ENCODE measurements at places on chromosomes 5 and 9. TPM values are rescaled to one million over a fixed set of nuclear protein-coding genes. Genes with fewer than 3 reads are reported as not detected.

The SPATA31C1 gene
- total RNA-seq, result not detected

The PCAT7 gene
- total RNA-seq, result 0.09 TPM

The CYLC2 gene
- total RNA-seq, result not detected

The PCDHA9 gene
- 0.49 TPM for total RNA-seq

The KIF4B gene
- total RNA-seq, result not detected

The ANKRD34B gene
- not detected for total RNA-seq

The ASPN gene
- 65.8 TPM for total RNA-seq

The HK3 gene
- not detected for total RNA-seq

The EXOSC3 gene
- total RNA-seq, result 109 TPM

The PDCD1LG2 gene
- 10.9 TPM for total RNA-seq

The OXCT1 gene
- 35.7 TPM for total RNA-seq

The NPM1 gene
- total RNA-seq, result 6,496 TPM

The STK10 gene
- total RNA-seq, result 17.0 TPM

The RFESD gene
- 4.7 TPM for total RNA-seq

The ITK gene
- not detected for total RNA-seq

The SHOC1 gene
- total RNA-seq, result 0.09 TPM

The PKN3 gene
- 3.6 TPM for total RNA-seq

The EIF4EBP3 gene
- 0.74 TPM for total RNA-seq

The CCL27 gene
- total RNA-seq, result not detected

The MRPS30 gene
- total RNA-seq, result 78.9 TPM

The PITX1 gene
- 1.5 TPM for total RNA-seq

The NR4A3 gene
- total RNA-seq, result 1.1 TPM

The SPINK1 gene
- not detected for total RNA-seq

The GAS1 gene
- total RNA-seq, result 25.0 TPM

The DDX46 gene
- 69.7 TPM for total RNA-seq

The BRINP1 gene
- 5.8 TPM for total RNA-seq

The LHFPL2 gene
- total RNA-seq, result 42.8 TPM

The PCDHB16 gene
- total RNA-seq, result 0.25 TPM

The ACOT12 gene
- not detected for total RNA-seq

The FAT2 gene
- total RNA-seq, result 0.08 TPM

The MEIKIN gene
- total RNA-seq, result not detected

The NAIP gene
- 4.3 TPM for total RNA-seq

The CHSY3 gene
- 2.9 TPM for total RNA-seq

The ACTBL2 gene
- not detected for total RNA-seq

The TIGD6 gene
- 5.7 TPM for total RNA-seq

The NREP gene
- 42.0 TPM for total RNA-seq

The RANBP3L gene
- total RNA-seq, result not detected

The ABHD17B gene
- total RNA-seq, result 13.1 TPM

The ORM2 gene
- total RNA-seq, result not detected

The ADAMTS13 gene
- total RNA-seq, result 2.1 TPM
